Astrocyte of the spinal cord (primary cell): ENCODE measurements at places on chromosomes 6 and 20.

GRCh38 chr6:136426627-136427377 lies 123.4 kb downstream of the MAP7 start:
- DNase-seq: no peak

DNA sequence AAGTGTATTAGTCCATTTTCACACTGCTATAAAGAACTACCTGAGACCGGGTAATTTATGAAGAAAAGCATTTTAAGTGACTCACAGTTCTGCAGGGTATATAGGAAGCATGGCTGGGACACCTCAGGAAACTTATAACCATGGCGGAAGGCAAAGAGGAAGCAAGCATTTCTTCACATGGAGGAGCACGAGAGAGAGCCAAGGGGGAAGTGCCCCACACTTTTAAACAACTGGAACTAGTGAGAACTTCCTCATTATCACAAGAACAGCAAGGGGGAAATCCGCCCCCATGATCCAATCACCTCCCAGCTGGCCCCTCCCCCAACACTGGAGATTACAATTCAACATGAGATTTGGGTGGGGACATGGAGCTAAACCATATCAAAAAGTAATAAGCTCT lies 28.3 kb upstream of the B3GAT2 start:
- DNase-seq: no peak

GRCh38 chr6:48401016-48401415 lies 290.0 kb upstream of the PTCHD4 start:
- no peak for DNase-seq

GRCh38 chr20:32497589-32498224 lies 87.4 kb downstream of the NOL4L start:
- no peak for DNase-seq

DNA sequence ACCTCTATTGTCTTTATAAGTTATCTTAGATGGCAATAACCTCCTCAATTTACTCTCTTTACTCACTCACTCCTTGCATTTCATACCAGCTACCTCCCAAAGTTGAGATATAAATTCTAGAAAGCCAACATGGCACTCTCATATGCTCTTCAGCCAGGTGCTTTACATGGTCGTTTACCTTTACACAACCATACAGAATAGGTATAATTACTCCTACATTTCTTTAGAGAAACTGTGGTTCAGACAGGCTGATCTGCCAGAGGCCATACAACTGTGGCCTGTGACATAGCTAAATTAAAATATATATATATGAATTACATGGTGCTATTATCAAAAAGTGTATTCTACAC lies 45.7 kb downstream of the HBS1L start:
- DNase-seq: no peak

- no peak for DNase-seq
These were observed 50.7 kb downstream of the STK35 start for GRCh38 chr20:2152317-2152716.

- peak; percentile 32 for DNase-seq
These were observed 35.7 kb downstream of the CITED2 start for GRCh38 chr6:139338795-139339194.

DNA sequence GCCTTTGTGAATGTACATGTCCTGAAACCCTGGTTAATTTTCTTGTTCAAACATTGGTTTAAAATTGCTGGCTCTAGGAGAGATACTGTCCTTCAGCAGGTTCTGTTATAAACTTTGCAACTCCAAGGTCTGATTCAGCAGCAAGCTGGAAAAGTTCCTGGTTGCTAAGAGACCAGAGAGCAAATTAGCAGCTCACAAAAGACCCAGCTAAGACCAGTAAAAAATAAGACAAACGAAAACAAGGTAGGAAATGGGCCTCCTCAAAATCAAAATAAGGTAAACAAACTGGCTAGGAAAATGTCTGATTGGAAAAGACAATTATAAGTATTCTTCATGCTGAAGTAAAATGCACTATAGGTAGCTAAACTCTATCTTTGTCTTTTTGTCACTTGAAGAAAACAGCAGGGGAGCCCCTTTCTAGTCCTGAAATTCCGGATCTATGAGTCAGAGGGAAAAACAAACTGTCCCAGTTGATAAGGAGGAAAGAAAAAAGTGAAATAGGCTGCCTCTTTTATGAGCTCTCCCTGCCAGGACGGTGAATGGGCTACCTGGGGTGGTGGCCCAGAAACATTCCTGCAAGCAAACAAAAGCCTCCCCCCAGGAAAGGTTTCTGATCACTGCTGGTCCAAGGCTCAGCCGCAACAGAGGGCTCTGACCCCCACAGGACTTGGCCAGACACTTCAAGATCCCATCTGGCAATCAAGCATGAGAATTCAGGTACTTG lies 41.6 kb downstream of the UNC5CL start:
- DNase-seq: peak; percentile 88

GRCh38 chr20:32209850-32210605 lies 2.3 kb downstream of the POFUT1 start:
- no peak for DNase-seq

DNA sequence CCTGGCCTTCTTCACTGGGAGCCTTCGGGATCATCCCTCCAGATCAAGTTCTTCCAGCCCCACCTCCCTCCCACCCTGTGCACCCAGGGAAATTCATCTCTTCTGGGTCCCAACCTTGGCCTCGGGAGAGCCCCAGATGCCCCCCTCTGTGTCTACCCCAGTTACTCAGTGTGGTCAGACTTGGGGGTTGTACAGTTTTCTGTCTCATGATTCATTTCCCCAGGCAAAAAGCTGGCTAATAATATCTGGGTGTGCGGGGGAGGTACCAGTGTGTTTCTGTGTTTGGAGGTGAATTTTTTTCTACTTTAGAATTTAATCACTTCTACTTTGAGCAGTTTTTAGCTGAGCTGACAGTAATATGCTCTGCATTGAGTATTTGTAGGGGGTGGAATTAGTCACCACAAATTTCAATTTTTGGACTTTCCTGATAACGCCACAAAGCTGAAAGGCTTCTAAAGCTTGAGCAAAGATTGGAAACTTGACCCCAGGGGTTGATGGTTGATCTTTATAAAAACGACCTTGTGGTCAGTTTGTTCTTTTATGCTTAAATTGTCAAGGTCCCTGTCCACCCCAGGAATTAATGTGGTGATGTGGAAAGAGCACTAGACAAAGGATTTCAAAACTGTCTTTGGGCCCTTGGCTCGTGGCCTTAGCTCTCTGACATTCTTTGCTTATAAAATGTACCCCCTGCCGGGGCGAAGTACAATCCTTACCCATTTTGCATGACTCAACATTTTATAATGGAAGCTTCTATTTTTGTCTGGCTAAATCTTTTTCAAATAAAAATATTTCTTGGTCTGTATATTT lies 284.7 kb upstream of the TAB2 start:
- DNase-seq: peak; percentile 94

- DNase-seq: no peak
These were observed 30.4 kb downstream of the SLC2A4RG start for GRCh38 chr20:63769891-63770474.
